Chondrocyte (in vitro differentiated cells): ENCODE measurements at places on chromosomes 7 and 10.

GRCh38 chr7:148605350-148605749 is 14.8 kb downstream of the C7orf33 start:
- DNase-seq = no peak

DNA sequence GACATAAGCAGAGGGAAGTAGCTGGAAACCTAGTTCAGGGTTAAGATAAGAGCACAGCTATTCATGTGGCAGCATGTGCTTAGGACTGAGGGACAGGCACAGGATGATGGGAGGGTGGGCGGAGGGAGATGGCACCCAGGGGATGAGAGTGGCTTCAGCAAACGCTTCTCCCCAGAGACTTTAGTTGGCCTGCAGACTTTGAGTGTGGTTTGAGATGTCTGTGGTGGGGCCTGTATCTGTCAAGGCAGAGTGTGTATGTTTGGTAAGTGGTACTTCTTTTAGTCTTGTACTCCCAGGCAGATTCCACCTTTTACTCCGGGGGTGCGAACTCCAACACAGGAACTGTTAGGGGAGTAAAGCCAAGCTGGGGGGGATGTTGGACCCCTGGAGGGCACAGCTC is 88.9 kb downstream of the WDFY4 start:
- DNase-seq = no peak

GRCh38 chr7:128794020-128794419 is 2.3 kb downstream of the CCDC136 start:
- no peak for DNase-seq

- DNase-seq = no peak
Measured at GRCh38 chr10:116926426-116926825, 77.1 kb downstream of the ENO4 start.

DNA sequence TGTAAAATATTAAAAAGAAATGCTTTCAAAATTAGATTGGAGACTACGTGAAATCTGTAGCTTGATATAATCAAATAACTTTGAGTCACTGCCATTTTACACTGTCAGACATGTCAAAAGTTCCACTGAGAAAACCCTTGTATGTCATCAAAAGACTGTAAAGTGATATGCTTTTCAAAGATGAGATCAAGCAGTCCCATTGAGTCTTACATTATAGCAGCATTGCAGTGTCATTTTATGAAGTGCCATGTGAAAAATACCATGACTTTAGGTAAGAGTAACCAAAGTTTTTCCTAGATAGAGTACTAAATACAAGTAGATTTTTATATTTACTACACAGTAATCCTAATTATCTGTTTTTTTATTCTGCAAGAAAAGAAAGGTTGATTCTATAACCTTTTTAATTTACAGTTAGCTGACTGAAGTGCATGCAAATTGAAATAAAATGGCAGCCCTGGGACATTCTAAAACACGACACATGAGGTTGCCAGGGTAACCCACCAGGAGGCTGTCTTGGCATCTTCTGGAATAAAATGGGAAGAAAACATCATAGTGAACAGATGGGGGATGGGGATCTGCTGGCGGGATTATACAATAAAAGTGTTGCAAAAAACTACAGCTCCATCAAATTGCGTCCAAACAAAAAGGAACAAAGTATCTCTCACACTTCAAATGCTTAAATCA is 91.3 kb upstream of the TMEM106B start:
- DNase-seq = no peak

DNA sequence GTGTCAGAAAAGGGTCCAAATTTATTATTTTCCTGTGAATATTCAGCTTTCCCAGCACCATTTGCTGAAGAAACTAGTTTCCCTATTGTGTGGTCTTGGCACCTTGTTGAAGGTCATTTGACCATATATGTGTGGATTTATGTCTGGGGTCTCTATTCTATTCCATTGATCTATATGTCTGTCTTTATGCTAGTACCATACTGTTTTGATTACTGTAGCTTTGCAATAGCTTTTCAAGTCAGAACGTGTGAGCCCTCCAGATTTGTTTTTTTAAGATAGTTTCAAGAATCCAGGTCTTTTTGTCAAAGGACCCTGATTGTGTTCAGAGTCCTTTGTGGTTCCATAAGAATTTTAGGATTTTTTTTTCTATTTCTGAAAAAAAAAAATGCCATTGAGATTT is 79.0 kb upstream of the WAC start:
- DNase-seq = no peak

DNA sequence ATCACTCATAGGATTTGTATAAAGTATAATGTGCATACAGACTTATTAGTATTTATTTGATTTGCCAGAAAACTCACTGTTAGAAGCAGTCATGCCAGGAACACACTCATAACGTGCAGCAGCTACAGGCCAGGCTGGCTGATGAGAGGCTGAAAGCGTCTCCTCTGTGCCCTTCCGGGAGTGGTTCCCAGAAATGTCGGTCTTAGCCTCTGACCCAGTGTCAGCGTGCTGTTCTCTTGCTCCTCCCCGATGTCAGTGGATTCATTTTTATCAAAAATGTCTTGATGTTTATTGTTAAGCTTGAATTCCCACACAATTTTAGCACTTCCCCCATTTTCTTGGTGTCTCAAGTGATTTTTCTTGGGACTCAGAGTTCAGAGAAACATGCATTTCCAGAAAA is 33.3 kb upstream of the GARS1 start:
- DNase-seq = no peak

DNA sequence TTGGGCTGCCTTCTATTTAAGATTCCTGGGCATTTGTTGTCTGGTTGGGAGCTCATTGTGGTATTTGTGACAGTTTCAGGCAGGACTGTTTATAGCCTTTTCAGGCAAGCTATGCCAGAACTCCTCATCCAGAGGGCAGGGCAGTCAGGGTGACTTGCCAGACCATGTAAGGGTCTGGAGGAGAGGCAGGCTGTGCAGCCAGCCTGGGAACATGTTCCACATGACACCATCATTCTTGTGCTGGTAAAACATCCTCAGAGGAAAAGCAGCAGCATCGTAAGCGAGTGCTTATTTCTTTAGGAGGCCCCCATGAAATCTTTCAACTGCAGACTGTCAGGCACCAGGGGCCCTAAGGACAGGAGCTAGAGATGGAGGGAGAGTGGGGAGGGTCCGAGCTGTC is 44.0 kb upstream of the SORBS1 start:
- DNase-seq = no peak

GRCh38 chr7:50330254-50330653 is 25.7 kb downstream of the IKZF1 start:
- DNase-seq = no peak

GRCh38 chr7:35253710-35254495 is at the start of gene TBX20:
TBX20 (minus strand) TSS chr7:35254100; CDS start chr7:35253620, 480 bp downstream.
- no peak for DNase-seq

DNA sequence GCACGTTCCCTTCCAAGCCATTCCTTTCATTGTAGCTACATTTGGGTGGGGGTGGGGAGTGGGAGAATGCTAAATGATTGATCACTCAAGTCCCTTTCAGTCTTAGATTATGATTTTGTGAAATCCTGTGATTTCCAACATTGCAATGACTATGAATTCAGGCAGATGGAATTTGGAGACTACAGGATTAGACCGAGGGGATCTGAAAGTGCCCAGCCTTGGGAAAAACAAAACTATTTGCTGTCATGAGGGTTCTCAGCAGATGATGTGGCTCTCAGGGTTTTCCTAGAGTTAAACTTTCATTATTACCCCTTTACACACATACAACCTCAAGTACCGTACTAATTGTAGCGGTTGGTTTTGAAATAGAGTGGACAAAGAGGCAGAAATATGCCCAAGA is 4.7 kb downstream of the MACROH2A2 start:
- DNase-seq = no peak

DNA sequence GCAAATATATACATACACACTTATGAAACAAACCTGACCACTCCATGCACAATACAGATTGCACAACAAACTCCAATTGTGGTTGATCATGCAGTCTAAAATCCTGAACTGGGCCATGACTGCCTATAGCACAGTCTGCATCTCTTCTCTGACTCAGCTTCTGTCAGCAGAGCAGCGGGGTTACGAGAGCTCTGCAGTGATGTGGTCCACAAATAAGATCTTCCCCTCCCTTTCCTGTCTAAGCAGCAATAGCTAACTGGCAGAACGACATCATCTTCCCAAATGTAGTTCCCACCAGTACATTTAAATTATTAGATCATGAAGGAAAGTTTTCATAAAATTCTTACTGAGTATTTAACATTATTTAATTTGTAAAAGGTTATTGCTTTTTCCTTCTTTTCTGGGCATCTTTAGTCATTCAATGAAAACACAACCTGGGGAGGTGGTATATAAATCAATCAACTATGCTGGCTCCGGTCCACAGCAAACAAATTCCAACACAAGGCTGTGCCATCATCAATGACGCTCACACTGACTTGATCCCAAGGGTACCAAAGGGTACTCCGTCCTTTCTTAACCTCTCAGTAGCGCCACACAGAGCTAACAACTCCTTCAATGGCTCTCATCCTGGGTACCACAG is 17.1 kb downstream of the ARHGAP21 start:
- no peak for DNase-seq

DNA sequence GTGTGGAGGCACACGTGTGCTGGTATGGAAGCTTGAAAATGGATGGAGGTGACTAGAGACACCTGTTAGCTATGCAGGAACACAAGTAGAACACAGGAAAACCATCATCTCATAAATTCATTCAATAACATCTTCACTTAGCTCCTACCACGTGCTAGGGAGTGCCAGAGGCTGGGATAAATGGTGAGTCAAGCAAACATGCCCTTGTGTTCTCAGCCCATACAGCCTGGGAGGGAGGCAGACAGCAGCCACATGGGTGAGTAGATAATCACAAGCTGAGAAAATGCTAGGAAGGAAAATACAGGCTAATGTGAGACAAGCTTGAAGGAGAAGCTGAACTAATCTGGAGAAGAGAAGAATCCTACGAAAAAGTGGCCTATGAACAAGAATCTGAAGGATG is 468.0 kb upstream of the ZMIZ1 start:
- no peak for DNase-seq

DNA sequence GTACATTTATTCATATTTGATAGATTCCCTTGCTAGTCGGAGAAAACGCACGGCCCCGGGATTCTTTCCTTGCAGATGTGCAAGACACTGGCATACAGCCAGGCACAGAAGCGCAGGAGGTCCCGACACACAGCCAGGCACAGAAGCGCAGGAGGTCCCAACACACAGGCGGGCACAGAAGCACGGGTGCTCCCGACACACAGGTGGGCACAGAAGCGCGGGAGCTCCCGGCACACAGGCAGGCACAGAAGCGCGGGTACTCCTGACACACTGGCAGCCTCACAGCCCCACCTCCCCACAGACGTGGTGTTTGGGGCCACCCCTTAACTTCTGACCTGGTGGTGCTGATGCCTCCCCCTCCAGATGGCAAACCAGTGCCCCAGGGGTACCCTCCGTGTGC is 237.3 kb downstream of the ZMYND11 start:
- DNase-seq = peak; percentile 85

GRCh38 chr10:124717911-124718741 is 26.1 kb downstream of the FAM53B start:
- no peak for DNase-seq

GRCh38 chr7:33517191-33517590 is 387.8 kb downstream of the BBS9 start:
- no peak for DNase-seq

GRCh38 chr7:158812684-158813083 is 16.6 kb downstream of the ESYT2 start:
- no peak for DNase-seq

DNA sequence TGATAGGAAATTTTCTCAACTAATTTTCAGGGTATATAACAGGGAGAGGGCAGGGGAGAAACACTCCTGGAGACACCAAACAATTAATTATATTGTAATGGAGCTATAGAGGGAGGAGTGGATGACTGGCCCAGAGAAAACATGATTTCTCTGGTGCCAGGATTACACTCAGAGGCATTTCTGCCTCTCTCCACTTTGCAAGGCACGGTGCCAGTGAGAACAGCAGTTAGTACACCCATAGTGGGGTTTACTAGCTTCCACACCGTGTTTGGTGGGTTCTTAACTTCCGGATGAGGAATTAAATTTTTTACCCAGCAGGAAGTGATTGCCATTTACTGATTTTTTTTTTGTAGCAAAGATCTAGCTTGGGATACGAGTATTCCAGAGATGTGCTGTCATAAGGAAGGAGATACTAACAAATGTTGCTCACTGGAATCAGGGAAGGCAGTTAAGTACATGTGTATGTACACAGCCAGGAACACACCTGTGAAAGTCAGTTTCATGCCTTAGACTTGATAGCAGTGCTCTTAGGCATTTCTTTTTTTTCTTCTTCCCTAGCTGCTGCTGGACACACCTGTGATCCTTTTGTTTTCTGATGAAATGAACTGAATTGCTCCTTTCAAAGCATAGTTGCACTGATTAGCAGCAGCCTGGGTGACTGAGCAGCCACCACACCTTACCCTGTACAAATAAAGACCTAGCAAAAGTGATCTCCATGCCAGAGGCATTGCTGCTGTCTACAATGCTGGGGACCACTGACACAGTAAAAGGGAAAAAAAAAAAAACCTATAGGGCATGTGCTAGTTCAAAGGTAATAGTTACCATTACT is 58.1 kb downstream of the POLL start:
- no peak for DNase-seq

- DNase-seq = no peak
Measured at GRCh38 chr7:30430777-30431176, 47.8 kb downstream of the NOD1 start.

GRCh38 chr10:21336476-21337170 is 188.9 kb downstream of the SKIDA1 start:
- DNase-seq = no peak

DNA sequence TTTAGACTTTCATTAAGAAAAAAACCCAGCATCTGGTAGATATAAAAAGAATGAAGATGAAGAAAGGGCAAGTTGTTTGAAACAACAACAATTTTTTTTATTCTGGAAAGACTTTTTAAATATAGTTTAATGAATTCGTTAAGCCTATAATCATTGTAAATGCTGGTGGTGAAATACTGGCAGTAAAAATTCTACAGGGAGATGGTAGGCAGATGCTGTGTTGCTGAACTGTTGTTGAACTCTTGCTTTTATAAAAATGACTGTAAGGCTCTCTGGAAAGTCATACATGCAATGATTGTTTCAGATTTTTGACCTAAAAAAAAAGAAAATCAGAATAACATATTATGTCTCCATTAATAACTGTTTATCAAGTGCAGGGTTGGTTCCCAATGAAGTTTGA is 39.0 kb downstream of the SCIN start:
- no peak for DNase-seq

DNA sequence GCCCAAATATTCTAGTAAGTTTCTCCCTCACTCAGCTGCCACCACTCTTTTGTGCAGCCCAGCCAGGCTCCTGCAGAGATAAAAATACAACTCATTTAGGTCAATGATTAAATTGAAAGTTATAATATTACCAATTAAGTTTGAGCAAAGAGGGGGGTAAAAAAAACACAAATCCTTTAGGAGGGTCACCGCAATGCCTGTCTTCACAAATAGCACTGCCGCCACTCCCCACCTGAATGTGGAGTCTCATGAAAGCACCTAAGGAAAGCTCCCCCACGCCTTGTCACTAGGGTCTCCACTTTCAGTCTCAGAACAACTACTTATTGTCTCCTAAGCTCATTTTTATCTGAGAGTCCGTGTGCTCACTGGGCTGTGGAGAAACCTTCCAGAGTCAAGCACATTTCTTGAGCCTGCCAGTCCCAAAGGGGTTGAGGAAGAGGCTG is 148.7 kb downstream of the FGFR2 start:
- no peak for DNase-seq

GRCh38 chr10:77921395-77921794 is 5.2 kb downstream of the DLG5 start:
- DNase-seq = no peak
